Effector memory CD4-positive, alpha-beta T cell (primary cell): ENCODE measurements at places on chromosomes 3 and 15.

DNA sequence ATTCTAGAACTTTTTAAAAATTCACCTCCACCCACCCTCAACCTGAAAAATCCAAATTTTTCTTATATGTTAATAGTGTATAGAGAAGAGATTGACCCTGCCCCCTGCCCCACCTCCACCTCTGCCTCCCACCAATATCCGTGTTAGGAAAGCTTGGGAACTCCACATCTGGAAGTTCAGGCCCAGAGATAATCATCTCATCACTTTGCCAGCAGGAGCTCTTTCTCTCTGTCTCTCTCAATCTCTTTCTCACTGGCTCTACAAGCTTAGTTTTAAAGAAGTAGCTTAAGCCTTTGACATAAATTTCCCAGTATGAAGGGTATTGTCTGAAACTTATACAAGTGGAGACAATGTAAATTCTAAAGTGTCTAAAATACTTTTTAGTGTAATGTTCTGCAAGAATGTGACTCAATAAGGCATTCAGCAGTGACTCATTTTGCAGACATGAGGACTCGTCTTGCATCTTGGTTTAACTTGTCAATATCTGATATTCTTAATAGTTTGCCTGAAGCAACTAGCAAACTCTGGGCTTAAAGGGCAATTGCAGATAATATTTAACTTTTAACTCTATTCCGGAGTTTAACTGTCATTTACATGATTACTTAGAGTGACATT lies 299.8 kb upstream of the EPHA3 start:
- no peak for DNase-seq

DNA sequence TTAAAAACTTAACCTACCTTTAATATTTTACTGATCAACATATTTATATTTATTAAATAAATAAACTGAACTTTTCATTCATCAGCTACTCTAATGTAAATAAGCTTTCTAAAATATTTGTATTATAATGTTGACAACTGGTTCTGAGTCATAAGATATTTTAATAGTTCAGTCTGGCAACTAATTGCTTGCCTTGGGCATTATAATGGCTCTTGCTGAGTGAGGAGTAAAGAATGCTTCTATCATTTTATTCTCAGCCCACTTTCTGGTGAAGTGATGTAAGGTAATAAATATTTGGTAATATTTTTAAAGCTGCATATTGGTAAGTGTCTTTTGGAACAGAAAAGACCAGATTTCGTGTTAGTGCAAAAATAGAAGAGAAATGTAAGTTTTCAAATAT lies 81.5 kb downstream of the DIPK2A start:
- no peak for DNase-seq

- no peak for DNase-seq
These were observed 217.2 kb upstream of the CBLB start for GRCh38 chr3:106086038-106086437.

GRCh38 chr3:177824190-177824786 lies 627.0 kb upstream of the TBL1XR1 start:
- no peak for DNase-seq

- DNase-seq, result no peak
These were observed 8.2 kb downstream of the ALG3 start for GRCh38 chr3:184240384-184241140.

DNA sequence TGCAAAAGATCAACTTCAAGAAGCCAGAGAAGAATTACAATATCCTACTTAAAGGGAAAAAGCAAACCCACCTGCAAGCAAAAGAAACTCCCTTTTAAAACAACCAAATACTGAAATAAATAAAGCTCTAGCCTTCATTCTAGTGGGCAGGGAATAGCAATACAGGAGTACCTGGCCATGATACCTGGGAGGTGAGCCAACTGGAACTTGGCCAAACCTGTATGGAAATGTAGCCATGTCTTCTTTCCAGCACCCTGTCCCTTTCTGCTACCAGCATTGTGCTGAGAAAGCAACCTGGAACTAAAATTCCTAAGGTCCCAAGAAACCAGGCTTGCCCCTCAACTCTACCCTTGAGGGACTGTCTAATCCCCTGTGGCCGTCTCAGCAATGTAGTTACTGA lies 530.0 kb downstream of the EPHB1 start:
- DNase-seq, result no peak

DNA sequence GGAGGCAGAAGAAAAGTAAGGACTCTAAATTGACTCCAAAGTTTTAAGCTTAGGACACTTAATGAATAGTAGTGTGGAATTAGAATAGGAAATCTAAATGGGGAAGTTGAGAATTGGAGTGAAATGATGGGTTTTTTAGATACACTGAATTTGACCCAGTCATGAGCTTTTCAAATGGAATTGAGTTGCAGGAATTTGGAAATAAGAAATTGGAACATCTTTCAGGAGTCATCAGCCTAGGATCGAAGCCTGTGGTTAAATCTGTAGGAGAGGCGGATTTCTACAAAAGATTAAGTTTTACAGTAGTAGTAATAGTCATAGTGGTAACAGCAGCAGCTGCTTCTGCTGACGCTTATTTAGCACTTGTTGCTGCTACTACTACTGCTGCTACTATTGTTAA lies 129.0 kb upstream of the LRRFIP2 start:
- no peak for DNase-seq

DNA sequence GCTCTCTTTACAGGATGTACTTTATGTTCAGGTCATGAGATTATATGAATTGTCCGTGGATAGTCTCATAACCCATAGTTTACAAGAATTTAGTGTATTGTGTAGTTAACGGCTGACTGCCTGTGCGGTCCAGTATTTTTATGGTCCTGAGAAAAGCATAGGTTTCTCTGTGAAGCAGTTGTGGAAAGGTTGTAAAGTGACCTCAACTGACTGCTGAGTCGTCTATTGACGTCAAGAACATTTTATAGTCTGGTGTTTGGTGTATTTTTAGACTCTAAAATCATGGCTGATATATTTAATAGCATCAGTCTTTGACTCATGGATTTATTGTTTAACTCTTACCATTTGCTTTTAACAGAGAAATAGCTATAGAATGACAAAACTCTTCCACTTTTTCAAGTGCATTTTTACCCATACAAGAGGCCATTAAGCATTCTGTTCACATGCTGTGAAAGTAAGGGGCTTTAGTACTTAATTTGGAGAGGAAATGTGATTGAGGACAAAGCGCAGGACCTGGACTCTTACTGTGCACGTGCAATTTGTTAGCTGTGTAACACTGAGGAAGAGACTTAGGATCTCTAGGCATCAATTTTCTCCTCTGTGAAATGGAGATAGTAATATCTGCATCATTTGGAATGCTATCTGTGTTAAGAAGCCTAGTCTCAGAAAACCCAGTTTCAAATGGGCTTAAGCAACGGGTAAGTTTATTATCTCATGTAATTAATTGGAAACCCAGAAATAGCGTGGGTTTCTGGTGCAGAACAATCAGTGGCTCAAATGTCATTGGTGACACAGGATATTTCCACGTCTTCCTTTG lies 240.8 kb downstream of the NFKBIZ start:
- DNase-seq, result no peak

DNA sequence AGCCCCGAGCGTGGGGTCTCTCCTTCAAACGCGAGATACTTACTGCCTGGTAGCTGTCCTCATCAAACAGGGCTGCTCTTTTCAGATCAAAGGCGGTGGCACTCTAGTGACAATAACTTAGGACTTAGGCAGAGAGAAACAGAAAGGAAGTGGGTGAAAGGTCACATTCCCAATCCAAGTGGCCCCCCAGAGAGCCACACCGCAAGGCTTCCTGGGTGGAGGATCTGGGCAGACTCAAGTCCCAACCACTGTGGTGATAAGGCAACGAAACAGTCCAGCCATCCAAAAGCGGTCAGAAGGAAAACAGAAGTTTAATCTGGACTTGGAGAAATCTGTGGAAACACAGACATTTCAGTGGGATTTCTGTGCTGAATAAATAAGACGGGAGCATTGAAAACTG lies 227.2 kb downstream of the ADAMTS17 start:
- DNase-seq, result no peak

GRCh38 chr15:73082812-73083211 lies 30.5 kb downstream of the NEO1 start:
- DNase-seq, result no peak

DNA sequence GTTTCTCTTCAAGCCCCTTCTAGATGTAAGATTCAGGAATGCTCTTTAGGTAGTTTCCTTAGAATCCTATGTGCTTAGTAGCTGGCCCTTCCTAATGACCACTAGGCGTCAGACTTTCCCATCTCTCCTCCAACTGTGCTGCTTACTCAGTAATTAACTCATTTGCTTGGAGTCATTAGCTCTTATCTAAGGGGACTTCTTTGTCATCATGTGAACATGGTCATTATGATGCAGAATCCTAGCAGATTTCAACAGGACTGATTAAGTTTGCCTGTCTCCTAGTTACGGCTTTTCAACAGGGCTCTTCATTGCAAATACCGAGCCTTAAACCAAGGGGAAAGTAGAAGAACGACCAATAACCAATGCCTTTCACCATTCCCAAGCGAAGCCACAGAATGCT lies 46.4 kb downstream of the GJD2 start:
- DNase-seq, result no peak

DNA sequence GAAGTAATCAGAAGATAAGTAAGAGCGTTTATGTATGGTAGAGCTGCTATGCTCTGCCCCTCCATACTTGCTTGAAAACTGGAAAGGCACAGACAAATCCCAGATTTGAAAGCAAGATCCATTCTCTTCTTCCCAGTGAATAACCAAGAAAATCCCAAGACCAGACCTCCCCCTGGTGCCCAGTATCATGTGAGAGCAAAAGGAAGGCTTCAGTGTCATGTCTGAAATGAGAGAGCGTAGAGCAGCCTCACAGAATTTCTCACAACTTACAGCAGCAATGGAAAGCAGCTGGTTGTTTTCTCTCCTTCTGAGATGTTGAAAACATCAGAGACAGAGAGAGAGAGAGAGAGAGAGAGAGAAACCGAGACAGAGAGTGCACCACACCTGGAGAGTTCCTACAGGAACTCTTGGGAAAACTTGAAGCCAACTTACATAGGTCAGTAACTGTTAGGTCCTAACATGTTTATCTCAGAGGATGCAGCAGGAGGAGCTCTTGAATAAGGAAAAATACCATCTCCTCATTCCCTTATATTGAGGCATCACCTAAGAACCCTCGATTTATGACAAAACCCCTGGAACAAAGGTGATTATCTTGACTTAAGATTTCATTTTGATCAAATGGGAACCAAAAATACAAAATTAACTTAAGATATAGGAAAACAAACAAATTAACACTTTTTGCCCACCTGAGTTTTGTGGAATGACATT lies 273.3 kb downstream of the NSUN3 start:
- DNase-seq, result no peak

GRCh38 chr15:68576235-68576892 lies 2.4 kb upstream of the CORO2B start:
- DNase-seq, result no peak

DNA sequence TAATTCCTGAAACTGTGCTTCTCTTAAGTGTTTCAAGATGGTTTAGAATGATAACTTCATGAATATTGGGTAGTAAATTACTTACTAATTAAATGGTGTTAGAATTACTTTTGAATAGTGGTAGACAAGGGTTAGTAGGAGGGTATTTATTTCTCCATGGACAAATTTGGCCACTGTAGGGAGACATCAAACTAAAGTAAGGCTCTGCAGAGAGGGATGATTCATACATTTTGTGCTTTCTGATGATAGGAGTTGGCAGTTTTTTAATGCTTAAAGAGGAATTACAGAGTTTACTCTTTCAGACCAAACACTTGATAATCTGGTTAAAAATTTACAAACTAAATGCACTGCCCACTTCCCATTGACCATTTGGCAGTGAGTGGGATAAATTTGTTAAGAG lies 127.6 kb downstream of the NAALADL2 start:
- no peak for DNase-seq

DNA sequence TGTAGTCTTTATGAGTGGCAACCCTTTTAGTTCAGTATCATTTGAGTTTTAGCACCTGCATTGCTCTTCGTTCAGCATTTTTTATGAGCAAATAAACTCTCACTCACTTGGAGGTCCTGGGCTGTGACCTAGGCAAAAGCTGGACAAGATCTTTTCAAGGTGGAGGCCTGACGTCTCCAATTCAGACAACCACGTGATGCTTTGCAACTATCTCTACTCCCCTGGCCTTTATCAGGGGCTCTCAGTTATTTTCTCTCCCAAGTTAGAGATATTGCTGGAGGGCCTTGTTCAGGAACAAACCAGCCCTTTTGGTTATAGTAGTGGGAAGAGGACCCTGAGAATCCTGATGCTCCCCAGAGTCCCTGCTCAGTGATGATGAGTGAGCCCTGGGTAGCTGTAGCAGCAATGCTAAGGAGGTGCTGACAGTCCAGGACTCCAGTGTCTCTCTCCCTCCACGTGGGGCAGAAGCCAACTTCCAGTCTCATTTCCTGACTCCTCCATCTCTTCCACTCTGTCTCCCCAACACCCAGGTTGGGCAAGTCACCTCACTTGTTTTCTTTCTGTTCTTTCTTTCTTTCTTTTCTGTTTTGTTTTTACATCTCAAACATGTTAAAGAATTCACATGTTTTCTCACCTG lies 30.4 kb downstream of the HAPLN3 start:
- no peak for DNase-seq

DNA sequence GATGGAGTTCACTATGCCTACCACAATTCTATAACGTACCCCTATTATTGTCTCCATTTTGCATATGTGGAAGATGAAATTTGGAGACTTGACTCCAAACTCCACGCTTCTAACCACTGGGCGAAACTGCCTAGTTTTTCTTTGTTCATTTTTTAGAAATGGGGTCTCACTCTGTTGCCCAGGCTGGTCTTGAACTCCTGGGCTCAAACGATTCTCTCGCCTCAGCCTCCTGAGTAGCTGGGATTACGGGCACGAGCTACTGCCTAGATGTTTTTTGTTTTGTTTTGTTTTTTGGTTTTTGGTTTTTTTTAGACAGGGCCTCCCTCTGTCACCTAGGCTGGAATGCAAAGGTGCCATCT lies 584 bp upstream of the RPL32 start:
- no peak for DNase-seq
